GM23248 (cell line): ENCODE measurements at places on chromosomes 7 and 10.

GRCh38 chr7:47534322-47535034, 47.4 kb downstream of the TNS3 start:
- DNase-seq, result peak; percentile 47

- no peak for DNase-seq
These were observed 591.4 kb downstream of the PARD3 start for GRCh38 chr10:34223658-34224057.

DNA sequence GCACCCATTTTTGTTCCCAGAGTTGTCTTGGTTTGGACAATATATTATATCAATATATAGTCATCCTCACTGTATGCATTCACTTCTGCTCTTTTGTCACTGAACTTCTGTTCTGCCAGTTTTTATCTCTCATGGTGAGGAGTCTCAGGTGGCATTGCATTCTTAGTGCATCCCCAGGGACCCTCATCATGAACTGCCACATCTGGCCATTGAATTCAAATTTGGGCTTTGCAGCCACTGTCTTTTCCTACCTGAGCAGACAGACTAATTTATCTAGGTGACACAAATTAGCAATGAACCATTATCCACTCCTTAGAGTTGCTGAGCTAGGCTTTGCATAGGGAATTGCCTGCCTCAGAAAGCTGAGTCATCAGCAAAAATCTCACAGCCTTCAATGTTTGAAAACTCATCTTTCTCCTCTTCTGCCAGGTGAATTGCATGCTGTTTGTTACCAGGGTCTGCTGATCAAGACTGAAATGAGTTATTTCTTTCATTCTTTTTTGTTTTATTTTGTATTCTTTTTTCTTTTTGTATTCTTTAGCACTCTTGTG, 316.8 kb upstream of the MTPN start:
- no peak for DNase-seq

- DNase-seq, result no peak
These were observed 66.0 kb upstream of the SHH start for GRCh38 chr7:155878250-155878649.

DNA sequence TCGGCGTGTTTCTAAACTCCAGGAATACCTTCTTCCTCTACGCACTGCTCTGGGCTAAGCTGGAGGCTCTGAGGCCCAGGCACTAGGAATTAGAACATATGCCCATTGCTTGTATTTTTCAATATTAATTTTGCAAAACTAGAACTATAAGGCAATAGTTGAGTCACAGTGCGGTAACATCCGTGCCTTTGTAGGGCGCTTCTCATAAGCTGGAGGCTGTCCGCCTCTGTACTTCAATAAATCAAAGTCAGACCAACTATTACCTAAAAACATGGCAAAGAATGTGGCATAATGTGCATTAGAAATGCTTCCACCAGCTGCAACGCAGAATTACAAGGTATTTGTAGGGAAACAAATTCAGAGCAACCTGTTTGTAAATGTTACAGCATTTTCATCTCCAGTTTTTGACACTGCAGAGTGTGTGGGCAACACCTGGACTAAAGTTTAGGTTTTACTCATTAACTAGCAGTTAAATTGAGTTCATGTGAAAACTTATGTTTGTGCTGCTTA, 440 bp upstream of the MINDY3 start:
- no peak for DNase-seq

GRCh38 chr10:131311402-131311660, 190 bp downstream of the TCERG1L start:
- DNase-seq, result peak; percentile 5

DNA sequence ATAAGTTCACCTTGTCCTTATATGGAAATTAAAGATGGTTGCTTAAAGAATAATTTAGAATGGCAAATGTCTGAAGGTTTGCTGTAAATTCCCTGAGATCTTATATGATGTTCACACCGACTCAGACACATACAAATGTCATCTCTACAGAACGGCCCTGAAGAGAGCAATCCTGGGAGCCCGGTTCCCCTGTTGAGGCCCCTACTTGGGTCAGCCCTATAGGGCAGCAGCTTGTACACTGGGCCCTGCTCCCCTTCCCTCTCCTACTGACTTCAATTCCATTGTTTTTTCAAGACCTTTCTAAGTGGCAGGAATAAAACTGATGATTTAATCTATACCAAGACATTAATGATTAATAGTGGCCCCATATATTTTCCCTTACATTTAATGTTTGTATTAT, 813.3 kb upstream of the C7orf33 start:
- DNase-seq, result no peak

GRCh38 chr10:20624642-20625041, 272.5 kb downstream of the NEBL start:
- peak; percentile 47 for DNase-seq

DNA sequence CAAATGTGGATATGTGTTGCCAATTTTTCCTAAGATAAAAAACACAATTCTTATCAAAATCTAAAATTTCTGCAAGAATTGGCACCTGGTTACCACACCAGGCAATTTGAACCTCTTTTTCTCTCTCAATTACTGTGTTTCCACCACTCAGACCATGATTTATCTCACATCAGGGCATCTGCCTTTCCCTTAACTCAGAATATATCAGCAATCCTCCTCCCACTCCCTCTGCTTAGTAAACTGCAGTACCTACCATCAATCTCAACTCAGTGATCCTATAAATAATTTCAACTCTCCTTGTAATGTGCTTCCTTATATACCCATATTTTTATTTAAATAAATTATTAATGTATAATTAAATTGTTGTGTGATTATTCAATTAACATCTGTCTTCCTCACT, 212.3 kb upstream of the PCDH15 start:
- no peak for DNase-seq

- no peak for DNase-seq
These were observed 50.8 kb downstream of the FAM53B start for GRCh38 chr10:124693396-124693795.

- no peak for DNase-seq
These were observed 879.1 kb upstream of the C7orf33 start for GRCh38 chr7:147711447-147711846.

GRCh38 chr10:68329506-68329861, 2.4 kb upstream of the HNRNPH3 start:
- no peak for DNase-seq

DNA sequence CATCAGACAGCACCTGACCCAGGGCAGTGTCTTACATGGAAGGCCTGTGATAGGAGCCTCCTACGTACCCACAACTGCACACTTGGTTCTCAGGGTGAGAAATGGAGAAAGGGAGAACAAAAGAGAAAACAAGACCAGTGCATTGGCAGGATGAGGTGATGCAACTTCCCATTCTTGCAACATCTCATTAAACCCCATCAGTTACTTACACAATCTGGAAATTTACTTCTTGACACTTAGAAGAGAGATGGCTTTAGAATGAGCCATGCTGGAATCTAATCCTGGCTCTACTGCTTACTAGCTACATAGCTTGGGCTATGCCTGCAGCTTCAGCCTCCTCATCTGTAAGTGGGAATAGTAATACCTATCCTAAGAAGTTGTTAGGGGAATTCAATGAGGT, 391.7 kb downstream of the KCNMA1 start:
- peak; percentile 73 for DNase-seq

DNA sequence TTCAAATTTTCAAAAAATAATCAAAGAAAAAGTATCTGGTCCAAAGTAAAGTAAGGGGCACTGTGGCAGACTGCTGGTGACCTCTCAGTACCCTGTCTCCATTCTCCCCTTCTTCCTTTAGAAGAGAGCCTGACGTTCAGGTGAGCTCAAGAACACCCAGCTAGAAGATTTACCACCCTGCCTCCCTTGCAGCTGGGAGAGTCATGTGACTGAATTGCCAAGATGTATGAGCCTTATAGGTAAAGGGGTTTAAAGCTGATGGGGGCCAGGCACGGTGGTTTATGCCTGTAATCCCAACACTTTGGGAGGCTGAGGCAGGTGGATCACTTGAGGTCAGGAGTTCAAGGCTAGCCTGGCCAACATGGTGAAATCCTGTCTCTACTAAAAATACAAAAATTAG, 86.3 kb upstream of the NANOS1 start:
- DNase-seq, result no peak
